ENCODE measurements at places on chromosomes 13 and 19.

- H3K36me3 ChIP-seq = no peaks in the 10 kb centered on the region
- DNase-seq = no peak
- H3K27me3 ChIP-seq = no peaks in the 10 kb centered on the region
- H3K4me3 ChIP-seq = no peak overlapping the region
- no peak overlapping the region for H3K27ac ChIP-seq
- peaks cover 2% of the 10 kb centered on the region for H3K4me1 ChIP-seq
Observed at GRCh38 chr13:44853641-44854040, 135.6 kb downstream of the NUFIP1 start.

GRCh38 chr13:36418022-36418805 lies 14.1 kb upstream of the CCNA1 start:
- no peaks in the 10 kb centered on the region for H3K27me3 ChIP-seq
- peak overlapping the region; percentile 37 for H3K27ac ChIP-seq
- H3K4me1 ChIP-seq = peaks cover 9% of the 10 kb centered on the region
- no peak for DNase-seq
- H3K4me3 ChIP-seq = no peak overlapping the region
- H3K36me3 ChIP-seq = no peaks in the 10 kb centered on the region

DNA sequence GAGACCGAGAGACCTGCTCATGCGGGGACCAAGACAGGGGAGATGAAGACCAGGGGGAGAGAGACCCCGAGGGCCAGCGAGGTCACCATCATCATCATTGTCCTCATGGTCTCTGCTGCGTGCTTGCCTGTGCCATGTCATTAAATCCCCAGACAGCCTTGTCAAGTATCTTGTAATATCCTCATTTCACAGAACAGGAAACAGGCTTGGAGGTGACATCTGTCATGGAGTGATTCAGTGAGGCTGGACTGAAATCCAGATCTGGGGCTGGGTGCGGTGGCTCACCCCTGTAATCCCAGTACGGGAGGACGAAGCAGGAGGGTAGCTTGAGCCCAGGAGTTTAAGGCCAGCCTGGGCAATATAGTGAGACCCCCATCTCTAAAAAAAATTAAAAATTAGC lies 5.9 kb upstream of the NANOS2 start:
- no peaks in the 10 kb centered on the region for H3K36me3 ChIP-seq
- no peak overlapping the region for H3K4me3 ChIP-seq
- H3K27me3 ChIP-seq = no peaks in the 10 kb centered on the region
- peaks cover 14% of the 10 kb centered on the region for H3K4me1 ChIP-seq
- DNase-seq = no peak
- H3K27ac ChIP-seq = no peak overlapping the region

- no peaks in the 10 kb centered on the region for H3K4me1 ChIP-seq
- H3K4me3 ChIP-seq = no peak overlapping the region
- H3K27me3 ChIP-seq = no peaks in the 10 kb centered on the region
- H3K27ac ChIP-seq = no peak overlapping the region
Observed at GRCh38 chr13:102628559-102628958, 31.8 kb downstream of the TPP2 start.

DNA sequence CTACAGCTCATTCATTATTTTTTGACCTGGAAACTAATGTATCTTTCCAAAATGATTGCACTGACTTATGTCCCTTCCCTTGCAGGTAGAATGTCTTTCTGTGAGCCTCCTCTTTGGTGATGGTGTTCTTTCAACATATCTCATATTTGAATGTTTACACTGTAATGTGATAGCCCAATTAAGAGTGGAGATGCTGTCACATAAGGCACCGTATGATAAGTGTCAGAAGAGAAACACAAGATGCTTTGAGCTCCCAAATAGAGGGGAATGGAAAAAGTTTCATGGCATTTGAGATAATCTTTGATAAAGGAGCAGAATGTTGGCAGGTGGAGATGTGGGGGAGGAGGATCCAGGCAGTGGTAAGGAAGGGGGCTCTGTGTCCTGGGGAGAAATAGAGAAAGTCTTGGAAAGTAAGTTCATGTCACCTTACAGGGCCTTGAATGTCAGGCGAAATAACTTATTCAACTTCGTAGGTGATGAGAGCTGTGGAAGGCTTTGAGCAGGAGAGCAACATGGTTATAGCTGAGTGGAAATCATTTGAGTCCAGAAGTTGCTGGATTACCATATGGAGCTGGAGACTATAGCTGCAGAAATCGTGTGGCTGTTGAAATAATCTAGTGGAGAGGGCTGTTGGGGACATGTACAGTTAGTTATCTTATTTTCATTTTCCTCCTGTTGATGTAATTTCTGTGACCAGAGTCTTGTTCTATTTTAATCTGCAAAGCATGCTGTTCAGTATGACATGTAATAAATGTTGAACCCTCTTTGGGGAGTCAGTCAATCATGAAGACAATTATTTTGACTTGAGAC lies 10.3 kb upstream of the RNF113B start:
- no peaks in the 10 kb centered on the region for H3K27me3 ChIP-seq
- no peak overlapping the region for H3K4me3 ChIP-seq
- peaks cover 3% of the 10 kb centered on the region for H3K4me1 ChIP-seq
- H3K36me3 ChIP-seq = peaks cover 5% of the 10 kb centered on the region
- H3K27ac ChIP-seq = no peak overlapping the region
- DNase-seq = no peak

- no peak overlapping the region for H3K27ac ChIP-seq
- H3K4me3 ChIP-seq = no peak overlapping the region
- peaks cover 1% of the 10 kb centered on the region for H3K27me3 ChIP-seq
- H3K4me1 ChIP-seq = no peaks in the 10 kb centered on the region
- DNase-seq = no peak
Observed at GRCh38 chr13:76160961-76161925, 525.1 kb downstream of the LMO7 start.

- no peak overlapping the region for H3K27ac ChIP-seq
- no peak for DNase-seq
- H3K4me1 ChIP-seq = peaks cover under 1% of the 10 kb centered on the region
- peaks cover 4% of the 10 kb centered on the region for H3K27me3 ChIP-seq
- no peak overlapping the region for H3K4me3 ChIP-seq
Observed at GRCh38 chr13:28220166-28220565, 81.8 kb downstream of the PAN3 start.

DNA sequence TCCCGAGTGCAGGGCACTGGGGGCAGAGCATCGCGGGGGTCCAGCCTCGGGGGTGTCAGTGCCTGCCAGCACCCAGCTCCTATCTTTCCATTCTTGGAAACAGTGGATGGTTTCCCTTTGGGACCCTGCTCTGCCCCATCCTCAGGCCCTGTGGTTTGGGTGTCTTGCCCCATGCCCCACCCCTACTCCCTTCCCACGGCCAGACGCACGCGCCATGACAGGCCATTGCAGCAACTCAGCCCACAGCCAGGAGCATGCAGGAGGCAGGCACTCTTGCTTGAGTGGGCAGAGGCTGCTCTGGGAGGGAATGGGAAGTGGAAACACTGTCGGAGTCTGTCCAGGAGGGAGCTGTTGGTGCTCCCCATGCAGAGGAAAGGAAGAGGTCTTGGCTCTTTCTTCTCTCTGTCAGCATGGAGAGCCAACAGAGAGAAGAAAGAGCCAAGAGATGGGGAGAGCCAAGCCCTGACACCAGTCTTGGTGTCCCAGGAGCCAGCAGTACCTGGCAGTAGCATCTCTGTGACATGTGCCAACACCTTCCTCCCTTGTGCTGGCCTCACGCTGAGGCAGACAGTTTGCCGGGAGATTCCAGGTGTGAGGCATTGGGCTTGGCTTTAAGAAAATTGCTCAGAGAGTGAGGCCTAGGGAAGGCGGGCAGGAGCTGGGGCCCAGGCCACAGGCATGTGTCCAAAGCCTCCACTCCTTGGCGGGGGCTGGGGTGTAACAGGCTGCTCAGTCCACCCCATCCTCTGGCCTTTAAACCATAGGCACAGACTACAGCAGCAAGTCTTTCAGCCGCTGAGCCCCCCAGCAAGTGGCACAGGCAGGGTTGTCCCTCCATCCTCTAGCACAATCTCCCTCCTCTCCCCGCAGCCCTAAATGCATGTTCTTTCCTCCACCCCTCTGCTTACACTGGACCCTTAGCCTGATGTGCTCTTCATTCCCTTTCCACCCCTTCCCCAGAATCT lies 86.7 kb upstream of the UQCRFS1 start:
- DNase-seq = no peak
- H3K27me3 ChIP-seq = peaks cover 8% of the 10 kb centered on the region
- H3K36me3 ChIP-seq = no peaks in the 10 kb centered on the region
- H3K4me1 ChIP-seq = no peaks in the 10 kb centered on the region

GRCh38 chr19:15441317-15441716 lies 8.4 kb downstream of the WIZ start:
- no peaks in the 10 kb centered on the region for H3K36me3 ChIP-seq
- H3K27ac ChIP-seq = no peak overlapping the region
- H3K27me3 ChIP-seq = peaks cover 3% of the 10 kb centered on the region
- H3K4me1 ChIP-seq = no peaks in the 10 kb centered on the region
- DNase-seq = no peak

DNA sequence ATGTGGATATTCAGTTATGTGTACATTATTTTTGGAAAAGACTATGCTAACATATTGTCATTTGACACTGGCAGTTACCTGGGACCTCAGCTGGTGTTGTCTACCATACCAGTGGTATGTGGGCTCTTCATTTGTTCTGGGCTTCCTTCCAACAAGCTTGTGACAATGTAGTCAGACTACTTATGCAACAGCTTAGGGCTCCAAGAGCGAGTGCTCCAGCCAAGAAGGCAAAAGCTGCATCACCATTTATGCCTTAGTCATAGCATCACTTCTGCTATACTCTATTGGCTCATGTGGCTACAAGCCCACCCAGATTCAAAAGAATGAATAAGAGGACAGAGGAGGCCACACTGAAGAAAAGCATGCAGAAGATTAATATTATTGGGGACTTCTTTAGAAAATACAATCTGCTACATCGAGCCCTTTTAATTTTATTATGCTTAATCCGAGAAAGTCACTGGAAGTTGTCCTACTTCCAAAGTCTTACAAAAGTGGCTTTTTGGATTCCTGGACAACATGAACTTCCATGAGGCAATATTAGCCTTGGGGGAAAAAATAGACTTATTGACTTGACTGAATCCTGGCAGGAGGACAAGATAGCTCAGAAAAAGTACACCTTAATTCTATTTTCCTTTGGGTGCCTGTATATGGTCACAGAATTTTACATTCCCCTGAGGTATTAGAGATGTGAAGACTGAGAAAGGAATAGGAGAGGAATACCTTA lies 529.4 kb upstream of the HTR2A start:
- H3K27me3 ChIP-seq = no peaks in the 10 kb centered on the region
- no peaks in the 10 kb centered on the region for H3K36me3 ChIP-seq
- no peak overlapping the region for H3K27ac ChIP-seq
- no peak overlapping the region for H3K4me3 ChIP-seq
- H3K4me1 ChIP-seq = no peaks in the 10 kb centered on the region

- H3K4me1 ChIP-seq = no peaks in the 10 kb centered on the region
- no peak overlapping the region for H3K4me3 ChIP-seq
- no peak for DNase-seq
Observed at GRCh38 chr13:75136151-75136550, 345.8 kb downstream of the TBC1D4 start.

DNA sequence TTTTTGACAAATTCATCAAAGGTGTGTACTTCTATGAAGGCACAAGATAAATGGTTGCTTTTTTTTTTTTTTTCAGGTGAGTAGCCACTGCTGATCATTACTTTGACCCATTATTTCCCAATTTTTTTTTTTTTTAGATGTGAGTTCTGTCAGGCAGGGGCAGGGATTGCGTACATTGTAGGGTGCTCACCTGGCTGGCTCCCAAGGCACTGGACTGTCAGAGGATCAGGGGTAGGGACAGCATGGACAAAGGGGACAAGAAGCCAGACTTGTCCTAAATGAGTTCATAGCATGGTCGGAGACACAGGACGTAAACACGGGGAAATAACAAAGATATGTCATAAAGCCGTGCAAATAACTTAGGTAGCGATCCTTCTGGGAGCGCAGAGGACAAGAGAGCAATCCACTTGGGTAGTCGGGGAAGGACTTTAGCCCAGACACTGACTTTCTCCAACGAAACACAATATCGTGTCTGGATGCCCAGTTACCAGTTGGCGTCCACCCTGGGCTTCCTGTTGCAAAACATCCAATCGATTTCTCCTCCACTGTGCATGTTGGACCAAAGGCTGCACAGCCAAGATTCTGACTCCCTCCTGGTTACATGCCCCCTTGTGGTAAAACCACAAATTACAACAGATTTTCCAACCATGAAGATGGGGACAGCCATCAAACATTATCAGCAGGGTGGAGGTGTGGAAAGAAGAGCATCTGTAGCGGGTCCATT lies 27.5 kb upstream of the KATNAL1 start:
- H3K27ac ChIP-seq = no peak overlapping the region
- peak; percentile 55 for DNase-seq
- no peak overlapping the region for H3K4me3 ChIP-seq
- no peaks in the 10 kb centered on the region for H3K36me3 ChIP-seq
- no peaks in the 10 kb centered on the region for H3K4me1 ChIP-seq

GRCh38 chr19:7701654-7702457 lies at the start of gene FCER2:
TSS of gene FCER2 (minus strand) at chr19:7702131. CDS start at chr19:7699760, 2,371 bp downstream.
- no peak within 1 kb of the TSS for H3K4me3 ChIP-seq
- no peak within 1 kb of the TSS for H3K27ac ChIP-seq
- peaks cover 16% of the 10 kb centered on the region for H3K27me3 ChIP-seq

- no peak overlapping the region for H3K27ac ChIP-seq
- no peak overlapping the region for H3K4me3 ChIP-seq
- no peak for DNase-seq
- no peaks in the 10 kb centered on the region for H3K27me3 ChIP-seq
Observed at GRCh38 chr13:87089391-87089790, 581.8 kb upstream of the SLITRK5 start.

- peaks cover 39% of the 10 kb centered on the region for H3K4me1 ChIP-seq
- no peak for DNase-seq
- H3K27ac ChIP-seq = no peak overlapping the region
- H3K27me3 ChIP-seq = peaks cover 9% of the 10 kb centered on the region
- H3K4me3 ChIP-seq = no peak overlapping the region
- H3K36me3 ChIP-seq = peaks cover 18% of the 10 kb centered on the region
Observed at GRCh38 chr13:40550130-40550529, 116.3 kb downstream of the FOXO1 start.

- H3K4me1 ChIP-seq = no peaks in the 10 kb centered on the region
- H3K27ac ChIP-seq = no peak overlapping the region
- H3K27me3 ChIP-seq = peaks cover 2% of the 10 kb centered on the region
- H3K36me3 ChIP-seq = no peaks in the 10 kb centered on the region
Observed at GRCh38 chr19:31527443-31527842, 178.2 kb upstream of the TSHZ3 start.

DNA sequence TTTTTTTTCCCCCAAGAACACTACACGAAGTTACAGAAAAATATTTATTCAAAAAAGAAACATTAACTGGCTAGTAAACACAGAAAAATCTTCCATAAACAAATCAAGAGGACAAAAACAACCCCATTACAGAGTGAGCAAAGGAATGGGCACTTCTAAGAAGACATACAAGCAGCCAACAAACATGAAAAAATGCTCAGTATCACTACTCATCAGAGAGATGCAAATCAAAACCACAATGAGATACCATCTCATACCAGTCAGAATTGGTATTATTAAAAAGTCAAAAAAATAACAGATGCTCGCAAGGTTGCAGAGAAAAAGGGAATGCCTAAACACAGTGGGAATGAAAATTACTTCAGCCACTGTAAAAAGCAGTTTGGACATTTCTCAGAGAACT lies 131.7 kb downstream of the UGGT2 start:
- no peak overlapping the region for H3K27ac ChIP-seq
- H3K4me3 ChIP-seq = no peak overlapping the region
- peaks cover 4% of the 10 kb centered on the region for H3K4me1 ChIP-seq
- DNase-seq = no peak

Measured in endothelial cell (in vitro differentiated cells).